DMS153 (cell line): ENCODE measurements at places on chromosomes 3 and 15.

DNA sequence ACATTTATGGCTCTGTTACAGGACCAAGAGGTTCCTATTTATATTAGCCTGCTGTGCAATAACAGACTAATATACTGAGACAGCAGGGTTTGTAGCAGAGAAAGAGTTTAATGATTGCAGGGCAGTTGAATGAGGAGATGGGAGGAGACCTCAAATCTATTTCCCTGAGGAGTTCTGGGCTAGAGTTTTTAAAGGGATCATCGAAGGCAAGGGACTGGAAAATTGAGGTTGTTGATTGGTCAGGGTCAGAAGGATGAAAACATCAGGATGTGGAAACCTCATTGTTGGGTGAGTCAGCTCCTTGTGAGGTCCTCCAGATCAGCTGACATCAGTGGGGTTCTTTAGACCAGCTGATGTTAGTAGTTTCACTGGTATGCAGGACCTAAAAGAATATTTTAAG lies 60.6 kb upstream of the GOLGA8B start:
- no peak for DNase-seq

GRCh38 chr15:68387381-68388143 lies 44.4 kb downstream of the ITGA11 start:
- no peak for DNase-seq

DNA sequence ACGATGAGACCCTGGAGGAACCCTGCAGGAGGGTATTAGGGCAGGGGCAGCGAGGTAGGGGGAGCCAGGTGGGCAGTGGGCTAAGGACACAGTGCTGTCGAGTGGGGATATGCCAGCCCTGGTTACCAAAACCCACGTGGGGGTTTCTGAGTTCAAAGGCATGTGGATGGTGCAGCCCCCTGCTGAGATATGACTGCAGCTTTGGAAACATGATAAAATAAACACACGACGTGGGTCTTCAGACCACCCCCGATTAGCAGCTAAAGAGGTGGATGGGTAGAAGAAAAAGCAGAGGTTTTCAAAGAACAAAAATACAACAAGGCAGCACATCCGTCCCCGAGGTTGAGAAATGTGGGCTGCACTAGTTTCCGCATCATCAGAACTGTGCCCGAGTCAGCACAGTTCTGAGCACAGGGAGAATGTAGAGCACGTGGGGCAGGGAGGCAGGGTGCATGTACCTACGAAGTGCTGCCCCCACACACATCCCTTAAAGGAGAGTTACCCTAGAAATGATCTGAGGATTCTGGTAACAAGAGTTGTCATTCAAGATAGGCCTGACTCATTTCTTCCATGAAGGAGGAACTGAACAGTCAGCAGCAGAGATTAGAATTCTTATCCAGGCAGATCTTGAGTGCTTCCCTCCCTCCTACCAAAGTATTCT lies 121.3 kb downstream of the RPLP1 start:
- DNase-seq, result no peak

GRCh38 chr15:64623347-64623996 lies 151.9 kb downstream of the RBPMS2 start:
- DNase-seq, result no peak

DNA sequence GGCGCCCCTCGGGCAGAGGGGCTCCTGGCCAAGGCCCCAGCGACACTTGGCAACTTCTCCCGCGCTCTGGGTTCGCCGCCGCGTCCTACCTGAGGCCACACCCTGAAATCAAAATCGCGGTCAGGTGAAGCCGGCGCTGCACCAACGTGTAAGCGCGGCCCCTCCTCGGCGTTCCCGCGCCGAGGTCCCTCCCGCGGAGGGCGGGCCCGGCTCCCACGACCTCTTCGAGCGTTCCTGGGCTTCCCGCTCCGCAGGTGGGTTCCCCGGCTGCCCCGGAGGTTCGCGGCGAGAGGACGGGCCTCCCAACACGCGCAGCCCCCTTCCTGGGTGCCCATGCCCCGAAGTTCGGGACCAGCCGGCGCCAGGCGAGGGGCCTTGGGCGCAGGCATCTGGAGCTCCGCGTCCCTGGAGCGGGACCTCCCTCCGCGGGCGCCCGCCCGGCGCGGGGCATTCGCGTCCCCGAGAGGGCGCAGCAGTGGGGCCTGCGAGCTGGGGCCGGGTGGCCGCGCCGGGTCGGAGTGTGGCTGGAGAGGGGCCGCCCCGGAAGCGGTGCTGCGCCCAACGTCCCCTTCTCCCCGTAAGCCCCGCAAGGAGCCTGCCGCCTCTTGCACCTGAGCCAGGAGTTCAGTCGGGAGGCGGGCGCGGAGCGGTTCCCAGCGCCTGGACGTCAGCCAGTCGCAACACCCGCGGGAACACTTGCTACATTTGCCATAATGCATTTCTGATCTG lies 13.7 kb downstream of the PAK6 start:
- no peak for DNase-seq

DNA sequence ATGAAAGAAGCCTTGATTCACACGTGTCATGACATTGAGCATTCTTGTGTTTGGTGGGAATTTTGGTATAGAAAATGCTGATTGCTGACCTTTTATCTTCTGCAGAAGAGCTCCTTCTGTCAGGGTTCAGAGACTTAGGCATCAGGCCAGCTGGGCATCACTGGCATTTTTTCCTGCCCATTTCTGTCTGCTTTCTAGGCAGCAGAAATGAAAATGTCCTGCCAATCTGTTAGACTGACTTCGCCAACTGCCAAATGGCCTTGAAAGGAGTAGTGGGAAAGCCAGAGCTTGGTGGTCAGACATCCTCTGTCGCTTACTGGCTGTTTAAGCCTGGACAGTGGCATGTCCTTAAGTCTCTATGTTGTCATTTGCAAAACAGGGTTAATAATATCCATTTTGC lies 57.4 kb downstream of the EEFSEC start:
- no peak for DNase-seq

- DNase-seq, result no peak
Measured at GRCh38 chr3:9452417-9452816, 55.0 kb downstream of the SETD5 start.

DNA sequence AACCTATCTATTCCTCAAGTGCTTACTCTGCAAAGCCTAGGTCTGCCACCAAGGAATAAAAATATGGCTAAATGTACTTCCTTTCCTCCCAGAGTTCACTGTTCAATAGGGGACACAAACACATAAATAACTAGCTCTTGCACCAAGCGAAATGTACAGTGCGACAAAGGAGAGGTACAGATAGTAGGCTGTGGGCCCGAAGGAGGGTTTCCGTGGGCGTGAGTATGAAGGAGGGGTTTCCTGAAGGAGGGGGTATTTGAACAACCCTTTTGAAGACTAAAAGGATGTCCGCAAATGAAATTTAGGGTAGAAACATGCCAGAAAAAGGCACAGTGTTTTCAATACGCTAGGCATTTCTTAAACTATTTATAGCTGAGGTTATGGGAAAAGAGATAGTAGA lies 207.9 kb downstream of the LPP start:
- no peak for DNase-seq

DNA sequence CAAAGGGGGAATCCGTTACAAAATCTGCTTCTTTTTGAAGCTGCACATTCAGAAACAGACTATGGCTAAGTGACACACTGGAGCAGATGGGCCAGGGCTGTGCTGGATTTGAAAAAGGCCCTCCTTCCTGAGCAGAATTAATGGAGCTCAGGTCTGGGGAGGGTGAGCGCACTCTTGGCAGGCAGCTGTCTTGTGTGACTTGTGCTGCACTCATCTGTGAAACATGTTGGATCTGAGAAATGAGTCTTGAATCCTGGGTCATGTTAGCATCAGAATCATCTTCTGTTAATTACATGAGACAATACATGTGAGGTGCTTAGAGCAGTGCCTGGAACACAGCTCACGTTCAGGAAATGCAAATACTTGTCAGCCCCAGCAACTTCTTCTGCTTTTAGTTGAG lies 219.6 kb downstream of the THSD4 start:
- DNase-seq, result no peak

- no peak for DNase-seq
Measured at GRCh38 chr3:73228959-73229358, 167.5 kb downstream of the EBLN2 start.

DNA sequence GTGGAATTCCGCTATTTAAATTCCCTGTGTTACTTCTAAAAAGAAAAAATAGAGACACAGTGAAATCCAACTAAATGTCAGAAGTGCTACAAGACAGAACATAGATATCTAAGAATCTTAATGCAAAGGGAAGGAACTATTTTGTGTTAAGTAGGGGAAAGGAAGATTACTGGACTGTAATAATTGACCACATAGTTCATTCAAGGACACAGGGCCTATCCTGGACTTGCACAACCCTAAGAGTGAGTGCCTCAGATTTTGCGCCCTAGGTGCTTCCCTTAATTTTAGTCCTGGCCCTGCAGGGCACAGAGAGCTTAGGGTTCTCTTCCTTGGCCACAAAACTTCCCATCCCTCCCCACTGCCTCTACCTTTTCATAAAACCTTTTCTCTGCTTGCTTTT lies 3.5 kb upstream of the IL20RB start:
- DNase-seq, result no peak

DNA sequence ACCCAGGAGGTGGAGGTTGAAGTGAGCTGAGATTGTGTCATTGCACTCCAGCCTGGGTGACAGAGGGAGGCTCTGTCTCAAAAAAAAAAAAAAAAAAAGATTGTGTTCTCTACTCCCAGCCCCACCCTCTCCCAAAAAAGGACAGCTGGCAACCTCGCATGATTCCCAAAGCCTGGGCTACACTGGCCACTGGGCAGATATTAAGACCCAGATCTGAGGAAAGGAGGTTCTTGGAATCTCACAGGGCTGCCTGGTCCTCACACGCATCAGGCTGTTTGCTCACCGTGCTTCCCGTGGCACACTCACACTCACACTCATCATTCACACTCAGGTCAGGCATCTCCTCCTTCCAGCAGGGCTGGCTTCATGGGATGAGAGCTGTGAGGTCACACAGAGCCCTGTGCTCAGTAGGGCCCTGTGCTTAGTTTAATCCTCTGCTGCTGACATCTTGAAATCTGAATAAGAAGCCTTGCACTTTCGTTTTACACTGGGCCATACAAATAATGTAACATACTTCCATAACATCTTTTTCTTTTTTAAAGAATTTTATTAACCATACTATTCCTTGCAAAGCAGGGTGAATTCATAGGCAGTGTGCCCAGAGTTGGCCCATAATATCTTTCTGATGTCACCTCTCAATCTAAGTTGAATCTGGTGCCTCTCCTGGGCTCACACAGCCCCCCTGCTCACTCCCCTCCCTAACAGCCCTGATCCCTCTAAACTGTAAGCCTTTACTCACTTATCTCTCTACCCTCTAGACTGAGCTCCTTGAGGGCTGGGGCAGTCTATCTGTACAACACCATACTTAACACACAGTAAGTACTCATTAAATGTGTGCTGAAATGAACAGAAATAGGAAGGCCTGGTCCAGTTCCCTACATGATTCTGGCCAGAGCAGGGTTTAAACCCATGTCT lies 50.2 kb upstream of the C15orf39 start:
- no peak for DNase-seq

- DNase-seq, result no peak
Measured at GRCh38 chr3:103056542-103056941, 621.7 kb downstream of the ZPLD1 start.

GRCh38 chr15:73564255-73564654 lies 68.9 kb downstream of the NPTN start:
- no peak for DNase-seq

GRCh38 chr15:51077221-51078153 lies 17.2 kb downstream of the TNFAIP8L3 start:
- DNase-seq, result no peak

DNA sequence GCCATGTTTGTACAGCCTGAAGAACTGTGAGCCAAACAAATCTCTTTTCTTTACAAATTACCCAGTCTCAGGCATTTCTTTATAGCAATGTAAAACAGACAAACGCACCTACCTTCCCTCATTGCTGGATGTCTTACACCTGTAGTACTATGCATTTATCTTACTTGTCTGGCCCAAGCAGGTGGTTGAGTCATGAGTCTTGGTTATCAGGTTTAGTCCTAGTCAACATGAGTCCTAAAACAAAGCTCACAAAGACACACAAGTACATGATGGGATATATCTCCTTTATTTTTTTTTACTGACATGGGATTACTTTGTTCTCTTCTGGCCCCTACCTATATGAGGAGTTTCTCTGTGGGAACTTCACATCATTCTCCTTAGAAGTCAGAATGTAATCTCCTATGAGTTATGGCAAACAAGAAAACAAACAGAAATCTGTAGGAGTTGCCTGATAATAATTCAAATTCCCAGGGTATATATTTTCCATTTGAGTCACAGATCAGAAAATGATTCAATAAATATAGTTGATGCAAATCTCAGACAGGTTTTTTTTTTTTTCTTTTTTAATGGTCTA lies 33.6 kb upstream of the PLSCR2 start:
- no peak for DNase-seq

DNA sequence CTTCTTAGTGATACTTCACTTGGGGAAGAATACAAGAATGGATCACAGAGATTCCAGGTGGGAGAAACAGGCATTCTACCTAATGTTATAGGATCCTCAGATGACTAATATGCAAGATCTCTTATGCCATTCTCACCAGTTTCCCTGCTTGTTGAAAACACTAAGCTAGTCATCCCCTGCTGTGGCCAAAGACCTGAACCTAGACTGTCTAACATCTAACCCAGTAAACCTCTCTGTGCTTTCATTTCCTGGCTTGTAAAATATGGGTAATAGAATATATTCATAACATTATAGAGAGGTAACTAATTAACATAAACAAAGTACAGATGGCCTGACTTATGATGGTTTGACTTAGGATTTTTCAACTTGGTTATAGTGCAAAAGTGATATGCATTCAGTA lies 776.3 kb downstream of the TUSC7 start:
- no peak for DNase-seq

GRCh38 chr15:31442699-31443111 lies 116.1 kb downstream of the KLF13 start:
- no peak for DNase-seq

GRCh38 chr3:171125010-171125409 lies 98.5 kb upstream of the SLC2A2 start:
- no peak for DNase-seq

DNA sequence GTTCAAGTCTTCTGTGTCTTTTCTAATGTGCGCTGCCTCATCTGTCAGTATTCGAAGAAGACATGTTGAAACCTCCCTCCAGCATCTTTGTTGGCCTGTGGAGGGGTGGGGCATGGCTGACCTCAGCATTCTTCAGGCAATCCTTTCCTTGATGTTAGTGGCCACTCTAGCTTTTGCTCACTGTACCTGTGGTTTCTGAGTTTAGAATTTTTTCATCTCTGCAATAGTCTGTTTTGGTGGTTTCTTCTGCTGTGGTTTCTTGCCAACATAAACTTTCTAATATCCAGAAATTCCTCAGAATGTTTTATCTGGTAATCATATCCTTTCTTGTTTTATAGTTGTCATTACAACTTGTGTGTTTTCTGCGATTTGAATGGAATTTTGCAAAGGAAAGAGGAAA lies 251.3 kb upstream of the NR2E3 start:
- no peak for DNase-seq

- DNase-seq, result no peak
Measured at GRCh38 chr15:49823987-49824774, 203.3 kb downstream of the DTWD1 start.

GRCh38 chr3:38169027-38169317 lies 3.6 kb downstream of the OXSR1 start:
- no peak for DNase-seq

- no peak for DNase-seq
Measured at GRCh38 chr15:99143655-99144610, 39.1 kb downstream of the SYNM start.

- no peak for DNase-seq
Measured at GRCh38 chr15:63818191-63818590, 15.6 kb downstream of the HERC1 start.
